Mesenchymal stem cell (in vitro differentiated cells and primary cell): ENCODE measurements at places on chromosomes 12 and 14.
A peak's percentile ranks its signal among the peaks of the same experiment; 100 is the strongest.

GRCh38 chr14:91931478-91932088 lies 15.9 kb downstream of the FBLN5 start:
- H3K27ac ChIP-seq = no peak overlapping the region
- H3K4me1 ChIP-seq = no peaks in the 10 kb centered on the region
- H3K36me3 ChIP-seq = peaks cover 27% of the 10 kb centered on the region
- H3K4me3 ChIP-seq = no peak overlapping the region

GRCh38 chr14:76926521-76927251 lies 100.5 kb downstream of the LRRC74A start:
- peak overlapping the region; percentile 5 for H3K4me3 ChIP-seq
- no peak overlapping the region for H3K27ac ChIP-seq
- H3K36me3 ChIP-seq = no peaks in the 10 kb centered on the region
- peaks cover 46% of the 10 kb centered on the region for H3K4me1 ChIP-seq

DNA sequence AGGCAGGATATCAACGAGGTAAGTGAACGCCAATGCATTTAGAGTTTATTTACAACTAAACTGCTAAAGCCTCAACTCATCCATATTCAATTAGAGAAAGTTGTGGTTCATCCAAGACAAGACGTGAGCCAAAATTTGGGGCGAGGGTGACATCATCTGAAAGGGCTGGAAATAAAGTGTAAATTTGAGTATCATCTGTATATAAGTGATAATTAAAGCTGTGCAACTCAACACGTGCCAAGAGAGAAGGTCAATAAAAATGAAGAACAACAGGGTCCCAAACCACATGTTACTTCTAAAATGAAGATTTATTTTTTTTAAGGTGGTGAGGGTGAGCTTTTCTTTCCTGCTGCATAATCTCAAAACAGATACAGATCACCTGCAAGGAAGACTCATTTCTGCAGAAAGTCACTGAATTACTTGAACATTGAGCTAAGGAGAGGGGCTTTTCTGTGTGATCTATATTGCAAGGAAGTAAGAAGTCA lies 203.6 kb downstream of the EFCAB11 start:
- H3K4me1 ChIP-seq = no peaks in the 10 kb centered on the region
- H3K27me3 ChIP-seq = no peaks in the 10 kb centered on the region
- no peak overlapping the region for H3K27ac ChIP-seq

DNA sequence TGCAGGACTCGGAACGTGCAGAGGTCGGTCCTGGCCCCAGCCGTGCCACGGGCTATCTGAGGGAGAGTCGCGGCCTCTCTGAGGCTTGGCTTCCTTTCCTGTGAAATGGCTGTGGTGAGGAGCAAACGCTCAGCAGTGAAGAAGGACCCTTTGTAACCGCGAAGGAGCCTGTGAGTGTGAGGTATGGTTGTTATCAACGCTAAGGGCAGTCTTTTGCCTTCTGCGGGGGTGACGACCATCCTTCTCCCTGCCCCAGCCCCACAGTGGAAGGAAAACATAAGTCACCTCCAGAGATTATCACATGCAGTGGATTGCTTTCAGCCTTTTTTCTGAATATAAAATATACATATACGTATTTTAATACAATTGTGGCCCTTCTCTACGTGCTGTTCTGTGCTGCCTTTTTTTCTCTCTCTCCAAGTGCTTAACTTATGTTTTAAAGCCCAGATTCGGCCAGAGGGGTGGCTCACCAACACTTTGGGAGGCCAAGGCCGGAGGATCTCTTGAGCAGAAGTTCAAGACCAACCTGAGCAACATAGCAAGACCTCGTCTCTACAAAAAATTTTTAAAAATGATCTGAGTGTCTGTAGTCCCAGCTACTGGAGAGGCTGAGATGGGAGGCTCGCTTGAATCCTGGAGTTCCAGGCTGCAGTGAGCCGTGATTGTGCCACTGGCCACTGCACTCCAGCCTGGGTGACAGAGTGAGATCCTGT lies 17.4 kb downstream of the TAMALIN start:
- peaks cover 30% of the 10 kb centered on the region for H3K4me1 ChIP-seq
- no peak for DNase-seq
- H3K27me3 ChIP-seq = no peaks in the 10 kb centered on the region
- no peak overlapping the region for H3K4me3 ChIP-seq

DNA sequence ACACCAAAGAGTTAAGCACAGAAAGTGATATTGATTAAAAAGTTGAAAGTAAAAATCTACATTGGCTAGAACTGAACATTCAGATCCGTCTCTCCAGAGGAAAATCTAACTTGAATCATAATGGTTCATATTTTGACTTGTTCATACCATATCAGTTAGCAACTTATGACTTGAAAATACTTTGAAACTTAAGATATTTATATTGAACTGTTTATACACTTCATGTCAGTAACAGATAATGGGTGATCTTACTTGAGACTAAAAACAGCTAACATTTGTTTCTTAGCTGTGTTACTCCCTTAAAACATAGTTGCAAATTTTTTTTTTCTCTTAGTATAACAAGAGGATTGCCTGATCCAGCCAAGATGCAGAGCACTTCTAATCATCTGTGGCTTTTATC lies 3.6 kb downstream of the TBK1 start:
- H3K27ac ChIP-seq = no peak overlapping the region
- H3K4me3 ChIP-seq = no peak overlapping the region
- H3K27me3 ChIP-seq = no peaks in the 10 kb centered on the region
- DNase-seq = no peak
